B cell (primary cell): ENCODE measurements at places on chromosomes 4 and X. TPM values are rescaled to one million over a fixed set of nuclear protein-coding genes. Genes with fewer than 3 reads are reported as not detected.
A peak's percentile ranks its signal among the peaks of the same experiment; 100 is the strongest.

Gene HAND2
- not detected in 2 replicates for polyA plus RNA-seq

Gene FGD1
- polyA plus RNA-seq, result 0.03 TPM in 1 of 2 replicates, not detected in the other

Gene CLDN34
- not detected in 2 replicates for polyA plus RNA-seq

Gene SPATA4
- not detected in 2 replicates for polyA plus RNA-seq

Gene ADAM29
- polyA plus RNA-seq, result not detected in 2 replicates

Gene GEMIN8
- polyA plus RNA-seq, result 25.1 and 26.1 TPM in 2 replicates

Gene BRS3
- polyA plus RNA-seq, result not detected in 2 replicates

Gene RTL5
- polyA plus RNA-seq, result 1.0 and 1.1 TPM in 2 replicates

Gene ADH1B
- polyA plus RNA-seq, result not detected in 2 replicates

DNA sequence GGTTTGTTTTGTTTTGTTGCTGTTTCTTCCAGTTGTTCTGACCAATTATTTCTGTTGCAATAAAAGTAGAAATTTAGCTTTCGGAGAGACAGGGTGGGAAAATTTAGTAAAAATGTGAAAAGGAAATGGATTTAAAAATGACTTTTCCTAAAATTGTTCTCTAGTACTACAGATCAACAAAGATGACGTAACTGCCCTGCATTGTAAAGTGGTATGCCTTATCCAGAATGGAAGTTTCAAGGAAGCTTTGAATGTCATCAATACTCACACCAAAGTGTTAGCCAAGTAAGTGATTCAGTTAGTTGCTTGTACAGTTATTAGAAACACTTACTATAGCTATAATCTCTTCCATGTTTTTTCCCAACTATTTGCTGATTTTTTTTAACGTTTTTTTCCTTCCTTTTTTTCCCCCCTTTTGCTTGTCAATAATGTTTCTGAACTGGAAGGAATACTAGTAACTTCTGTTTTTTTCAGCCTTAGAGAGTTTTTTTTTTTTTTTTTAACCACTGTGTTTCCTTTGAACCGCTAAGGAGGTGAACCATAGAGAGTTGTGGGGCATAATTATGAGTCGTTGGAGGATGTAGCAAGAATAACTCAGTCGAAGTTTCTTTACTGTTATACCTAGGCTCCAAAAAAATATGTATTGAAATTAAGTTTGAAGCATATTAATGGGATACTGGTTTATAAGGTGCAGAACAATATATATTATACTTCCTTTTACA is 2.2 kb downstream of the SRP72 start:
- peak; percentile 24 for DNase-seq

DNA sequence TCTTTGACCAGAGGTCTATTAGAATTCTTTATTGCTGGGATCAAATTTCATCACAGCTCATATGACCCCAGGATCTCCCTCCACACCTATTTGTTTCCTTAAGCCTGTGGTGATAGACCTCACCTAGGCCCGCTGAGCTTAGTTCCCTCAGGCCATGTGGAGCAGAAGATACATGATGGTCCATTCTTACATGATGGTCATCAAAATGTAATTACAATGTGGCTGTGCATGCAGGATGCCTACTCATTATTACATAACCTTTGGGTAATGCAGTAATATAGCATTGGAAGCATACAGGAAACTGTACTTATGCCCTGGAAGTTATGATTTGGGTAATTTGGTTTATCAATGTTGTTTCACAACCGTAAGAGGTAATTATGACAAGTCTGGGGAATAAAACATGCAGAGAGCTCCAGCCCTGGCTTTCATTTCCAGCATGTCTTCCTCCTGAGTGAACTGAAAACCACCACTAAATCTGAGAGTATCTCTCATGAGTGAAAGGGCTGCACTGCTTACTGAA is 67.0 kb upstream of the AGA start:
- DNase-seq, result no peak

- no peak for DNase-seq
Observed at GRCh38 chr4:73379946-73380345, 24.1 kb upstream of the ALB start.

DNA sequence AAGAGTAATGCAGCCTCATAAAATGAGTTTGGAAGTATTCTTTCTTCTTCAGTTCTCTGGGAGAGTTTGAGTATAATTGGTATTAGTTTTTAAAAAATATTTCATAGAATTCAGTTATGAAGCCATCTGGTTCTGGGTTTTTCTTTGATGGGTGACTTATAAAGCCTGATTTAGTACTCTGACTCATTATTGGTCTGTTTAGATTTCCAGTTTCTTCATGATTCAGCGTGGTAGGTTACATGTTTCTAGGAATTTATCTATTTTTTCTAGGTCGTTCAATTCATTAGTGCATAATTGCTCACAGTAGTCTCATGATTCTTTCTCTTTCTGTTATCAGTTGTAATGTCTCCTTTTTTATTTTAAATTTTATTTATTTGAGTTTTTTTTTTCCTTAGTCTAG is 111.2 kb downstream of the CEP44 start:
- DNase-seq, result no peak

GRCh38 chr4:76279462-76279861 is 27.1 kb upstream of the STBD1 start:
- no peak for DNase-seq

GRCh38 chrX:39144956-39145355 is 343.7 kb downstream of the MID1IP1 start:
- DNase-seq, result peak; percentile 83

GRCh38 chr4:185068837-185069236 is 50.5 kb downstream of the HELT start:
- DNase-seq, result no peak

GRCh38 chrX:137749246-137749645 is 183.3 kb downstream of the ZIC3 start:
- DNase-seq, result no peak

DNA sequence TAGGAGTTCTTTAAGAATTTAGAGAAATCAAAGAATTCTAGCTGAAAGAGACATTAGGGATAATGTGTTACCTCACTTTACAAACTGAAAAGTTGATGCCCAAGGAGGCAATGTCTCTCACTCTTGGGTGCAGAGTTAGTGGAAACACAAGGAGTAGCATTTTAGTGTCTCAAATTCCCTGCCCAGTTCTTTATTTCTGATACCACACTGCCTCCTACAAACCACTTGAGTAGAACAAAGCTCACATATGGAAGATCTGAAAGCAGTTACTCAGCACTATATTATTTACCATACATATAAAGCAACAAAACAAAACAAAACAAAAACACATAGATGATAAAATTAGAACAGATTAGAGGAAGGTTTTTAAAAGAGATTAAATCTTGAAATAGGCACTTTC is 124.2 kb downstream of the REELD1 start:
- no peak for DNase-seq

DNA sequence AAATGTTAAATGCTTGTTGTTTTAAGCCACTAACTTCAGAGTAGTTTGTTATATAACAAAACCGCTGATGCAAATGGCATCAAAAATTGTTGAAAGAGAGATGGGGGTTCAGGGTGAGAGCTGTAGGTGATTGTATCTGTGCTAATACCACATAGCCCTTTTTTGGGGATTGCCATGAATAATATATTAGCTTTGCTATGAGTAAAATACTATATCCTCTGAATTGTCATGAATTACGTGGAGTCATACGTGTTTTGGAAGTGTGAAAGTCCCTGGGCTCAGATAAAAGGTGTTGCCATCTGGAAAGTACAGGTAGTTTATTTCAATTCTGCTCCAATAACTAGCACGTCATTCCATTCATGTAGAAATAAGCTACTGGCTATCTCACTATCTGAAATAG is 30.6 kb downstream of the DYNLT3 start:
- DNase-seq, result no peak
